ENCODE measurements at places on chromosomes 13 and 19.

DNA sequence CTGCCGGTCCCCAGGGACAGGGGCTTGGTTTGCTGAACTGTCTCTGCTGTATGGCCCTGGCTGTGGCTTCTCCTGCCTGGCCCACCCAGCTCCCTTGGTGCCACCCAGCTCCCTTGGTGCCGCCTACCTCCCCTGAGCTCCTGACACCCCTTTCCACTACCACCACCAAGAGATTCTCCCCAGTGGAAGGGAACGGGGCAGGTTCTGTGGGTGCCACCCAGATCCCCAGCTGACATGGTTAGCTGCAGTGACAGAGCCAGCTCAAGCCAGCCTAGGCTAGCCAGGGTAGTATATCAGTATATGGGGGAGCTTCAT lies 28.5 kb upstream of the POP4 start:
- no peak for DNase-seq

- DNase-seq: no peak
Observed at GRCh38 chr19:29596080-29596727, 9.9 kb upstream of the POP4 start.

DNA sequence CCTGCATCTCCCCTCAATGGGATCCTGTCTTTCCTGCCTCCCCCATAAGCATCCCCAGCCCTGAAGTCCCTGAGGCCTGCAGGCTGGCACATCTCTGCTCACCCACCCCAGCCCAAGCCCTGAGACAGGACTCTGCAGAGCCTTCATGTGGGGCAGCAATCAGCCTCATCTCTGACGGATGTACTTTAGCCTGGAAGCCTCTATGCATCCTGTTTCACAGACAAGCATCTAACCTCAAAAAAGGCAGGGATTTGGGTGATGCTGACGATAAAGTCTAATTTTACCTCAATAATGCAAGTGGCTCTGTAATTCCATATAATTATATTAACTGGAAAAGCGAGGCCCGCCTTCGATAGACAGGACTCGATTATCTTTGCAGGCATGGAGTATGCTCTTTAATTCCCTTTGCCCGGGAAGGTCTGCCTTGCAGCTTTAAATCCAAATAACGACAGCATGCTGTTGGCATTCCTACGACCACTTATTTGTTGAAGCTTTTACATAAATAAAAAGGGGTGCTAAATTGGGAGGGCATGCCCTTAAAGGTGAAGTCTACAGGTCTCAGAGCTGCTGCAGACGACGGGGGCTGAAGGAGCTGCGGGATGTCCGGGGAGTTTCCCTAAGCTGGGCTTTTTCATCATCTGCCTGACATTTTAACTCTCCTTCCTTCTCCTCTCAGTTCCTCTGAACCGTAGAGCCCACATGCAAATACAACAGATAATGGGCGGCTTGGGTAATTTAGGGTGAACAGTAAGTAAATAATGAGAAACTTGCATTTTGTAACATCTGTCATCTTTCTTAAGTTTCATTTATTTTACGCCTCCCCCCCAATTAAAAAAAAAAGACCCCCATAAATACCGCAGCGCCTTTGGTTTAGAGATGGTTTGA lies 211.5 kb downstream of the URI1 start:
- no peak for DNase-seq

DNA sequence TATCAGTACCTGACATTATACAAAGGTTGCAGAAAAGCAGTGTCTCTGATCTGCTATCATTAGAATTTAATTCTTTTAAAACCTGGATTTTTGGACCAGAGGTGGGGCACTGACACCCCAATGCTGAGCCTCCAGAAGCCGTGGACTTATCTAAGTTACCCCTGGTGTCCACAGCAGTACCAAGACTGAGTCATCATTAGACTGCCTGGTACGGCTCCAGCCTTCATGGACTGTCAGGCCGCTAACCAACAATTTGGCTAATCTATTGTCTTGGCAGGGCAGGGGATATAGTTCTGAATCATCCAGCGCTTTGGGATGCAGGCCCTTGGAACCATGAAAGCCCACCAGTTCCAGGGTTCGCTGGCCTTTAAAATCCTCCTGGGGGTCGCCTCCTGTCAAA lies 78.3 kb downstream of the TSHZ3 start:
- no peak for DNase-seq

- DNase-seq: no peak
Observed at GRCh38 chr13:112968910-112969691, at the start of gene MCF2L. MCF2L (plus strand) TSS chr13:112969214; CDS start chr13:112969380, 166 bp downstream.

DNA sequence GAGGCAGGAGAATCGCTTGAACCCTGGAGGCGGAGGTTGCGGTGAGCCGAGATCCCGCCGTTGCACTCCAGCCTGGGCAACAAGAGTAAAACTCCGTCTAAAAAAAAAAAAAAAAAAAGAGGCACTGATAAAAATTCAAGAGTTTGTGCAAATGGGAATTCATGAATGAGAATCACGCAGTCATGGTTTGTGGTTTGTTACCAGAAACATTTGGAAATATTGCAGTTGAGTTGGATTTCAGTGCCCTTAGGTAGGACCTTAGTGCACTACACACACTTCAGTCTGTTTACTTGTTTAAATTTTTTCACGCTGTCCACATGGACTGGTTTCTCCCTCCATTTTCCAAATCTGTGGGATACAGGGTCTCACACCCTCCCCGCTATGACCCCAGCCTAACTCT lies 28.4 kb downstream of the ZNF844 start:
- no peak for DNase-seq

DNA sequence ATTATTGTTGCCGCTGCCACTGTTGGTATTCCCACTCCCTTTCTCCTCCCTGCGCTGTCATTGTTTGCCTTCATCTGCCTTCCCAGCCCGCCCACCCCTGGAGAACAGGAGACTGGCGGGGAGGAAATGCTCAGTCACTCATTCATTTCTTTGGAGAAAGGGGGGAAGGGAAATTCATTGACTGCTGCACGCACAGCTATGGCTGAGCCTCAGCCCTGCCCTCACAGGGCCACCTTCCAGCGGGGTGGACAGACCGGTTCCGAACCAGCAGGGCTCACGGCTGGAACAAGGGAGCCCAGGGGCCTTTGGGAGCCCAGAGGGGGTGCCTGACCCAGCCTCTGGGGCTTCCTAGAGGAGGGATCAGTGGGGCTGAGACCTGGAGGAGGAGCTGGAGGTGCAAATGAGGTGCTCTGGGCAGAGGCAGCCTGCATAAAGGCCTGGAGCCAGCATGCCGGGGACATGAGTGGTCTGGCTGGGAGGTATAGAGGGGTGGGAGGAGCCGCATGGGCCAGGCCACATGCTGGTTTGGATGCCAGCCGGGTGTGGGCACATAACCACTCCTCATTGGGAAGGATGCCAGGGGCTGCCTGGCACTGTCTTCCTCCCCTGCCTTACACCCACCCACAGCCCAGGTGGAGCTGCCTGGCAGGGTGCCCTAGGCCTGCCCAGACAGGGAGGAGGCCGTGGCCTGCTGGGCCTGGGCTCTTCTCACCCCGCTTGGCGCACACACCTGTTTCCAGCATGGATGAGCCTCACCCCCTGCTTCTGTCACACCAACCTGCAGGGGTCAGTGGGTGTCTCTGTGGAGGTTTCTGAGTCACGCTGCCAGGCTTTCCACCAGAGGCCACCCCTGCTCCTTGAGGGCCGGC lies 26.8 kb downstream of the PPP5C start:
- no peak for DNase-seq

DNA sequence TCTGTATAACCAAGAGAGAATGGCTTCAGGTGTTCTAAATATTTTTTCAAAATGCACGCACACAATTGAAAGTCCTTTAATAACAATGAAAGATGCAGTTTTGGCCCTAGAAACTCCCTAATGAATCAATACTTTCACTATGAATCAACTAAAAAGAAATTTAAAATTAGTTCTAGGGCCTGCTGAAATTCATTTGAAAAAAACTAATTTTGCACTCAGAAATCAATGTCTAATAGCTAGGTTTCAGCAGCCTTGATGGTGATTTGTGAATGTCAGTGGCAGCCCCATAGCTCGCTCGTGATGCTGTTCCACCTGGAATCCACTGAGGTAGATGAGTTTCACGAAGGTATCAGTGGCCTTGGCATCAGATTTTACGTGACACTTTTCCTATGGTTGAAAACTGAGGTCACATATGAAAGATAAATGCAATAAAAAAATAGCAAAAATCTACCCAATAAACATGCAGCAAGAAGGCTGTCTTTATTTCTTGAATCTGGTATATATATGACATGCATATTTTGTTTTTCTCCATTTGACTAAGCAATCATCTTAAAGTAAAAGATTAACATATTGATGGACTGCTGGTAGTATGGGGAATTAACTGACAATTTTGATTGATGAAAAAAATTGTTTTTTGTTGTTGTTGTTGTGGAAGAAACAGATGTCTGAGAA lies 141.0 kb downstream of the AKAP11 start:
- DNase-seq: no peak

- no peak for DNase-seq
Observed at GRCh38 chr13:26503826-26504594, 53.5 kb upstream of the WASF3 start.

- DNase-seq: no peak
Observed at GRCh38 chr13:42497798-42498197, 76.2 kb upstream of the TNFSF11 start.

DNA sequence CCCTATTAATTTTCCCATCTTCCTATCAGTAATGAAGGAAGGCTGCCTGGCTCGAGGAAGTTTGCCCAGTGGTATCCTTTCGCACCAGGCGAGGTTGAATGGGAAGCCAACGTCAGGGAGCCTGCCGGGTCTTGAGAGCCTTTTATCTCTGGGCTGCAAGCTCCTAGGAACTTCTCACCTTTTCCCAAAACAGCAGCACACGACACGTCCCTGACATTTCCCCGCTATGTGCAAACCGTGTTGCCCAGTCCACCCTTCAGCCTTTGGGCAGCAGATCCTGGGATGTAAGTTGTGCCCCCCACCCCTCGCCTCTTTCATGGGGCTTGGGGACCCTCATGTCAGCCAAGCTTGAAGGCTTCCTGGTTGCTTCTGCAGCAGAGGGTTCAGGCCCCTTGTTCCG lies 179.1 kb downstream of the ZNF536 start:
- DNase-seq: no peak

- DNase-seq: no peak
Observed at GRCh38 chr13:106042996-106043581, 492.4 kb downstream of the EFNB2 start.

DNA sequence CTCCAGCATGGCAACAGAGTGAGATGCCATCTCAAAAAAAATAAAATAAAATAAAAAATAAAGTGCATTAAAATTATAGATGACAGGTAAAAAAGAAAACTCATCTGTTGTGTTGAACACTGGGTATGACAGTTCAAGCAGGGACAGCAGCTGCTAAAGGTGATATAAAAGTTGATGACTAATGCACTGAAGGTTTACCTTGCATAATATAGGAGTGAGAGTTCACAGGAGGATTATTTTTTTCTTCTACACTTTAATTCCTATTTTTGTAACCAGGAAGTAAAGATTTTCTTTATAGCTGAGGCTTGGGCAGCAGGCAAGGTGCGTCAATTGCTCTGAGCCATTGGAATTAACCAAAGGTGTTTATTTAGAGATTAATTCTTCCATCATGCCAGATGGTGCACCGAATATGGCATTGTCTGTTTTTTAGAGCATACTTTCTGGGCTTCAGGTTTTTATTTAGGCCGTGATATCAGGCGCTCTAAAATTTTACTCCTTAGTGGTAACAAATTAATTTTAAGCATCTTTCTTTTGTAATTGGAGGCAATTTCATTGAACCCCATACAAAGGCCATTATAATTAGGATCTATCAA lies 337.0 kb upstream of the SLC10A2 start:
- DNase-seq: no peak

GRCh38 chr13:40697711-40698110 lies 31.3 kb upstream of the FOXO1 start:
- no peak for DNase-seq

- DNase-seq: no peak
Observed at GRCh38 chr19:3501780-3502179, 1.3 kb upstream of the DOHH start.

GRCh38 chr13:111031531-111031961 lies 83.6 kb upstream of the ARHGEF7 start:
- DNase-seq: no peak

DNA sequence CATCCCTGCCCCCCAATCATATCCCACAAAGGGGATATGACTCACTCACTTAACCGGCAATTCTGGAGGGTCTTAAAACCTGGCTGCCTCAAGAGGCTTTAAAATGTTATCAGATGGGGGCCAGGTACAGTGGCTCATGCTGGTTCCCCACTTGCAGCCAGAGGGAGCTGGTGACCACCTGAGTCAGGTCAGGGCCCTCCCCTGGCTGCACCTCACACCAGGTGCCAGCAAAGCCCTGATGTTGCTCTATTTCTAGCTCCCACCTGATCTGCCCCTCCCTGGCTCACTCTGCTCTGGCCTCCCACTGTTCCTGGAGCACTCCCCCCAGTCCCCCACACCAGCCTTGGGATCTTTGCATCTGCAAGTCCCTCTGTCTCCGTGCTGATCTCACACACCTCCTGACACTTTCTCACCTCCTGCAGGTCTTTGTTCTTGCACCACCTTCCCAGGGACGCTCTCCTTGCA lies 14.2 kb downstream of the HPN start:
- no peak for DNase-seq

DNA sequence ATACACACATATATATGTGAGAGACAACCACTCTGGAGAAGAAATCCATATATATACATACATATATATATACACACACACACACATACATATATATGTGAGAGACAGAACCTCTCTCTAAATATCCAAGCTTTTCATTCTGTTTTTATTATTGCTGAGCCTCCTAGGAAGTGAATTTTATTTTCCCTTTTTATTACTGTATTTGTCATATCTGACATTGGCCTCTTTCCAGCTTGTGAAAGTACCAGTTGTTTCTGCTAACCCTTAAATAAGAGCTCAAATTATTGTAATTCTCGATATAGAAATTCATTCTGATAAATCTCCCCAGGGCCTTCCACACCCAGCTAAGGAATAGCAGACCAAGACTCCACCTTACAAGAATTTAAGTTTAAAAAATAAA lies 81.0 kb downstream of the NUFIP1 start:
- DNase-seq: no peak

GRCh38 chr19:604355-604754 lies 14.7 kb downstream of the HCN2 start:
- no peak for DNase-seq

DNA sequence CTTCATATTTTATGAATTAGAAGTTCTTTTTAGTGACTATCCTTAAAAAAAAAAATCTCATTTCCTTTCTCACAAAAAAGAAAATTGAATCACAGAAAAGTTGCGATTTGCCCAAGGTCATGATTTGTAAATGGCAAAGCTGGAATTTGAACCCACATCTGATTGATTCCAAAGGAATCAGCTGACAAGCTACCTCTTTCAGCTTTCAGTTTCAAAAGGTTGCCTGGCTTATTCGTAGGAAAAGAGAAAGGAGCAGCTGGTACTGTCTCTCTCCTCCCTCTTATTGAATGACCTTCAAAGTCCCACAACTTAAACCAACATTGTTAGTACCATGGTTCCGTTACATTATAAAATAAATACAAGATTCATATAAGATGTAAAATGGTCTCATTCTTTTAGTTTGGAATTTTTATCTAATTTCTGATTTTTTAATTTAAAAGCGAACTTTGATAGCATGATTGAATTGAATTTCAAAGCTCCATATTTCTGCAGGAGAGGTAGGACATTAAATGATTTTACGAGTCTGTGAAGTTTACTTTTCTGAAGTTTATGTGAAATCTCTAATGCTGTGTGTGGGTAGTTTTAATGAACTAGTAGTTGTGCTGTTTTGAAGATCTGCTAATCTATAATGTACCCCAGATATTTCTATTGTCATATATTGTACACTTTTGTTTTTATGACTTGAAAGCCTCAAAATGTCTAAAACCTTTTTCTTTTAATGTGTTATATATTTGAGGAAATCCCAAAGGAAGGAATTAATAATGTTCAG lies 18.5 kb upstream of the KCTD4 start:
- DNase-seq: no peak

- DNase-seq: no peak
Observed at GRCh38 chr13:32838945-32839344, 177.3 kb upstream of the KL start.

- DNase-seq: no peak
Observed at GRCh38 chr13:44317752-44318151, 55.9 kb upstream of the SERP2 start.
